ENCODE measurements at places on chromosomes 7 and 10.

GRCh38 chr7:155729847-155730246 is 82.4 kb downstream of the SHH start:
- no peak for ATAC-seq

- ATAC-seq = no peak
Measured at GRCh38 chr10:101285519-101286070, 56.3 kb upstream of the LBX1 start.

GRCh38 chr10:31769564-31769963 is 159.1 kb downstream of the ARHGAP12 start:
- peak; percentile 57 for ATAC-seq

GRCh38 chr10:83539528-83540308 is 599.6 kb upstream of the GHITM start:
- no peak for ATAC-seq

- no peak for ATAC-seq
Measured at GRCh38 chr7:79296553-79297320, 156.7 kb downstream of the MAGI2 start.

GRCh38 chr10:27413387-27413786 is 90.7 kb upstream of the RAB18 start:
- no peak for ATAC-seq

- ATAC-seq = no peak
Measured at GRCh38 chr10:126670056-126670894, at the start of gene C10orf90. Gene C10orf90 (minus strand): TSS chr10:126670693. CDS start chr10:126670480, 213 bp downstream.

DNA sequence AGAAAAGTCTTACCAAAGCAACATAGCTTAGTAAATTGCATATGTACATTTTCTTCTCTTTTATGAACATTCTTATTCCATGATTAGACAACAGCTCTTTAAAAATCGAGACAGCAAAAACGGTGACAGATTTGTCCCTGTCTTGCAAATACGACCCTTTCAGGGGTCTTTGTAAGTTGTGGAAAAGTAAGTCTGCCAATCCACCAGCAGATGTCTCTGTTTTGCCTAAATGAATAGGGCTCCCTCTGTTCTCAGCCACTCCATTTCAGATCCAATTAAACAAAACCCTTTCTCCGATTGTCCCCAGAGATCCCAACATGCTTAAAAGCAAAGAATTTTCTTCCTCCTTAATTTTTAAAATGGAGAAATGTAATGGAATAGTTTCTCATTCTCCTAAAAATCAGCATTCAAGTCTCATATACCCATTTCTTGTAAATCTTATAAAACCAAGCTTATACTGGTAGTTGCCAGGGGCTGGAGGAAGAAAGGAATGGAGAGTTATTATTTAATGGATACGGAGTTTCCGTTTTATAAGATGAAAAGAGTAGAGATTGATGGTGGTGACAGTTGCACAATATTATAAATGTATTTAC is 61.0 kb upstream of the NFE2L3 start:
- ATAC-seq = peak; percentile 59

DNA sequence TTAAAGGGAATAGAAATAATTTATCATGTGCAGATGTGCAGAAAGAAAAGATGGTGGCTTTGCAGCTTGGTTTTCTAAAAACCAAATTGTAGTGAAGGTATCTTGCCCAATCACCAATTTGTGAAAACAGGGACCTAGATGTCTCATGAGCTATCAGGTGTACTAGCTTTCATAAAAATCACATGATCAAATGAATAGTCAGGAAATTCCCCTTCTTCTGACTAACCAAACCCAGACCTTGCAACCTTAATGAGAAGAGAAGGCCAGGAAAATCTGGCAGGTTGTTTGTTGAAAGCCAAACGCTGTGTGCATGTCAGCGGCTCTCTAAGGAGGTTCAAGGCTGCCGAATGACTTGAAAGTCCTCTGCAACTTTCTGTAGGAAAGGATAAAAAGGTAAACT is 304.4 kb upstream of the NRP1 start:
- no peak for ATAC-seq

DNA sequence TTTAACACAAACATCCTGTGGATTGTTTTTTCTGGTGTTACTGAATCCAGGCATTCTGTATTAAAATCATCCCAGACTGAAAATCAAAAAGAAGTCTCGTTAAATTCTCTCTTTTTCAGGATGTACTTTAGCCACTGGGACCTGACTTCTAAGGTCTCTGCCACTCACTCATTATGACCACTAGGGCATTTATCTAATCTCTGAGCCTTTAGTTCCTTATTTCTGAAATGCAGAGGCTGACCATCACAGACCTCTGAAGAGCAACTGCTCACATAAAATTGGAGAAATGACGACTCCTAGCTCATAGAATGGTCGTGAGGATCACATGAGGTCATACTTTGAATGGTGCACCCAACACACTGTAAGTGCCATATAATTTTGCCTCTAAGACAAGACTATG is 63.2 kb downstream of the KCNMA1 start:
- ATAC-seq = no peak

DNA sequence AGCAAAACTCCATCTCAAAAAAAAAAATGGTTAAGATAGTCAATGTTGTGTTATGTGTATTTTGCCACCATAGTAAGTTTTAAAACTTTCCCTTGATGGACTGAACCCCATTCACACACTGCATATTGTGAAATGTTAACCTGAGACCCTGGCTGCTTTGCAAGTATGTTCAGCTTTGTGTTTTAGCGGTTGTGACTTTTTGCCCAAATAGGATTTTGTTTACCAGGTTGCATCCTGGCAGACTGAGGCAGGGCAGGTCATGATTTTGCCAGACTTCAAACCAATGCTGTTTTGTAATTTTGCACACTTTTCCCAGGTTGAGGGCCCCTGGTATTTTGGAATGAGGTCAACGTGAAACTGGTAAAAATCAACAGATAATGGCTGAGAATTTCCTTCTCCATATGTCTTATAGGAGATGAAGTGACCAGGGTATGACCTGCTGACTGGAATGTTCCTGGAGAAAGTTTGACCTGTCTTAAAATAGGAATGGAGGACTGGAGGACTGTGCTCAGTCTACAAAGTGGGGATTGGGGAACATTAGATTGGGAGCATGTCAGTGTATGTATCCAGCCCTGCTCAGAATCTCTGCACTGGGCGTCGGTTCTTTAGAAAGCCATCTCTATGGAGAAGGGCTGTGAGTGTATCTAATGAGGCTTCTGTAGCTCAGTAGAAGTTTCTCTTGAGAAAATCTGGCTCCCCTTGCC is 76.2 kb downstream of the LRGUK start:
- no peak for ATAC-seq

GRCh38 chr10:63030536-63030935 is 102.6 kb upstream of the NRBF2 start:
- no peak for ATAC-seq

- ATAC-seq = no peak
Measured at GRCh38 chr7:129909669-129910068, 43.1 kb downstream of the UBE2H start.

DNA sequence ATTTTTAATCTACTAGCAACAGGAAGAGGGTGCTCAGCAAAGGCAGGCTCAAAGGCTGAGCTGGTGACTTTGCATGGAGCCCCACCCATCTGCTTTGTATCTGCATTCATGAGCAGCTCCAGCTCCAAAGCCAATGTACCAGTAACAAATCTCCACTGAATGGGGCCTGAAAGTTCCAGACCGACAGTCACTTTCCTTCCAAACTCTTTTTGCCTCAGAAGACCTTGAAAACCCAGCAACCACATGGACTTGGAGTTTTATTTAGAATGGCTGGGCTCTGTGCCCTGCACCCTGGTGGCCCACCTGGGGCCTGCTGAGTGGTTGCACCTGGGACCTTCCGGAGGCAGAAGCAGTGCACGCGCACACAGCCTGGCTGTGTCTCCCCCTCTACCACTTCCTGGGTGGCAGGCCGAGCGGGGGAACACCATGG is 195.0 kb upstream of the PLXNA4 start:
- peak; percentile 53 for ATAC-seq

DNA sequence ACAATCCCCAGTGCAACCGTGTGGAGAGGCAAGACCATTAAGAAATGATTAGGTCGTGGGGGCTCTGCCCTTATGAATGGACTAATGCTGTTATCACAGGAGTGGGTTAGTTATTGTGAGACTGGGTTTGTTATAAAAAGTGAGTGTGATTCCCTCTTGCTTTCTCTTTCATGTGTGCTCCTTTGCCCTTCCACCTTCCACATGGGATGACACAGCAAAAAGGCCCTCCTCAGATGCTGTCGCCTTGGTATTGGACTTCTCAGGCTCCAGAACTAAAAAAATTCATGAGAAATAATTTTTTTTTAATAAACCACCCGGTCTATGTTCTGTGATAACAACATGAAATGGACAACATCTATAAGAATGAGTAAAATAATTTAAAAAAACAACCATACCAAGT is 136.1 kb upstream of the PCBD1 start:
- ATAC-seq = no peak

GRCh38 chr10:3451516-3452172 is 279.1 kb upstream of the PITRM1 start:
- no peak for ATAC-seq

DNA sequence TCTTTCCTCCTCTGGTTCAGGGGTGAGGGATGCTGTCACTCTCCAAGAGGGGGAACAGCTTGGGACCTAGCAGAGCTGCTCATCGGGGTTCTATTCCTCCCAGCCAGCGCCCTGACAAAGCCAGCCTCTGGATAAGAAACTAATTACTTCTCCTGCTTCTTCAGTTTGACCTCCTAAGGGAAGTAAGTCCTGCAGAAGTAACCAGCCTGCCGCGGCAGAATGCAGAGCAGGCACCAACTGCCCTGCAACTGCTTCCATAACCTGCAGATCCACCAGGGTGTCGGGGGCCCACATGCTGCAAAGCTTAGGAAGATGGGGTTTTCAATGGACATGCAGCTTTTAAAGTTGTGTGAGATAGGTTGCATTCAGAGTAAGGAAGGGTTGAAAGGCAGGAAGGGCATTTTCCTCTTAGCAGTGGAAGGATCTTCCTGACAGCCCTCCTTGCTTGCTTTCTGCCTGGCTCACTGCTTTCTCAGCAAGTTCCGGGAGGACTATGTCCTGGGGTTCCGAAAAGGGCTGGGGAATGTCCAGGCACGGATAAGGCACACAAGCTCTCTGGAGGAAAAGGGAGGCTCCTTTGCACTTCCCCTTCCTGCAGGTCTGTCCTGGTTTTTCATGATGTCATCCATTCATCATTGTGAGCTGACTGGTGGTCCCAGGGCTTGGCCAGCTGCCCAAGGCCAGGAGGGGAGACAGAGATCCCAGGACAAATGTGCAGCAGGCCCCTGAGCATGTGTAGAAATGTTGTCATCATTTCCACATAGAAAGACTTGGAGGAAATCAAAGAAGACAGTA is 24.3 kb upstream of the CALU start:
- ATAC-seq = no peak

- ATAC-seq = no peak
Measured at GRCh38 chr7:15459018-15459615, 102.7 kb downstream of the AGMO start.

DNA sequence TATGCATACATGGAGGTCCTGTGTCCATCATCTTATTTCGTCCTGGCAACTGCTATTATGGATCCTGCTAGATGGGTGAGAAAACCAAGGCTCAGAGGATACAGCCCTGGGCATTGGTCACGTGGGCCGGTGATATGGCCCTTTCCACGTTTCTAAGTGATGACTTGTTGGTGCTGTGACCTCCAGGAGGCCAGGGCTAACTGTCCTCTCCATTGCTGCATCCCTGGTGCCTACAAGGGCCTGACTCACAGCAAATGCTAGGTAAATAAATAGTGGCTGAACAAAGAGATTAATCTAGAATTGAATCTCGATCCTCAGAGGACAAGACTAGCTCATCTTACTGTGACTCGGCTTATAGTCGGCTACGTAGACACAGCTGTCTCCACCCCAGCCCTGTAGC is 78.6 kb downstream of the FAM53B start:
- no peak for ATAC-seq

DNA sequence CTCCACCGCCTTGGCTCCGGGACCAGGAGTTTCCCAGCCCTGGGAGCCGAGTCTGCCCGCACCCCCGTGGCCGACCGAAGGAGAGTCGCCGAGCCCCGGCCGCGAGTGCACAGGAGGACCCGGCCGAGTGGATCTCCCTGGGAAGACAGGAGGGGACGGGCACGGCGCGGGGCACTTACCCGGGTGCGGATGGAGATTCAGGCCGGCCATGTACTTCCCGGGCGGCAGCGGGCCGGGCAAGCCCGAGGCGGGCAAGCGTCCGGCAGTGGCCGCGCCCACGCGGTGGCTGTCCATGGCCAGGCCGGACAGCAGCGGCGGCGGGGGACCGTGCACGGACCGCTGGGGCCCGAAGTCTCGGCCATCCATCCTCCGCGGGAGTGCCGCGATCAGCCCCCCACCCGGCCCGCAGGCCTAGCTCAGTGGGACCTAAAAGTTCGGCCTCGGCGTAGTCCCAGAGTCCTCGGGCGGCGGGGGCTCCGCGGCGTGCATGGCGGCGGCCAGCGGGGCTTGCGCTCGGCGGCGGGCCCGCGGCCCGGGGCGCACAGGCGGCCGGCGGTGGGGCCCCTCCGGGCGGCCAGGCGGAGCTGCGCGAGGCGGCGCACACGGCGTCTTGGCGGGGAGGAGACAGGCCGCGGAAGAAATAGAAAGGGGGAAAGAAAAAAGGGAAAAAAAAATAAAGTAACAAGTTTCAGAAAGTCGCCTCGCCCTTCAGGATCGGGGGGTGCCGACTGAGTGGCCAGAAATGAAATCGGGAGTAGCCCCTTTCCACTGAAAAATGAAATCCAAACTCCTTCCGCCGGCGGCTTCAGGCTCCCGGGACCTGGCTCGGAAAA is 2.5 kb downstream of the TNRC18 start:
- no peak for ATAC-seq

DNA sequence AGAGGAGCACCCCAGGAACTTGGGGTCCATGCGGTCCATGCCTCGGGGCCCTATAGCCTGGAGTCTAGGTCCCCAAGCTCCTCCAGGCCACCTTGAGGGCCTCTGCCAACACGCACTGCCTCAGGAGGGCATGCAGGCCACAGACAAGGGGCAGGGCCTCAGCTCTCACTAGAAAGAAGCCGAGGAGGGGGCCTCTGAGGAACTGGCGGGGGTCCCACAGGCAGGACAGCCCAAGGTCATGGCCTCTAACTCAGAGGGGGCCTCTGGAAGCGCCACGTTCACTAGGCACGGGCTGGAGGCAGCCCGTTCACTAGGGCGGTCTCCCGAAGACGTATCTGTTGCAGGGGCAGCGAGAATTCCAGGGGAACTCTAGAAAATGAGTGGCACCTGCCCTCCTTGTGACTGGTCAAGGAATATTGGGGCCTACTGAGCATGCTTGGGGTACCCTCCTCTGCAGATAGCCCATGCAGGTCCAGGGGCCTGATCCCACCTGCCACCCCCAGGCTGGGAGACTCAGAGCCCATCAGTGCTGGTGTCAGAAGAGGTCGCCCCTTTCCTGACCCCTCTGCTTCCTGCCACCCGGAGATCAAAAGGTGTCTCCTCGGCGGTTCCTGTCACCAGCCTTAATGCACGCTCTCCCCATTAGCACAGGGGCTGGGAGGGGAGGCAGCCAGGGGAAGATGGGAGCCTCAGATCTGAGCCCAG is 86.7 kb upstream of the RET start:
- no peak for ATAC-seq

GRCh38 chr10:77520995-77521394 is 116.6 kb downstream of the KCNMA1 start:
- ATAC-seq = no peak

Measured in activated CD4-positive, CD25-positive, alpha-beta regulatory T cell treated with anti-CD3 and anti-CD28 coated beads, Interleukin-2, amount 50 U/mL, for 24 hours (primary cell).